ENCODE measurements at places on chromosomes 2 and 18.

- no peak for DNase-seq
Measured at GRCh38 chr2:143383016-143383415, 253.8 kb downstream of the ARHGAP15 start.

DNA sequence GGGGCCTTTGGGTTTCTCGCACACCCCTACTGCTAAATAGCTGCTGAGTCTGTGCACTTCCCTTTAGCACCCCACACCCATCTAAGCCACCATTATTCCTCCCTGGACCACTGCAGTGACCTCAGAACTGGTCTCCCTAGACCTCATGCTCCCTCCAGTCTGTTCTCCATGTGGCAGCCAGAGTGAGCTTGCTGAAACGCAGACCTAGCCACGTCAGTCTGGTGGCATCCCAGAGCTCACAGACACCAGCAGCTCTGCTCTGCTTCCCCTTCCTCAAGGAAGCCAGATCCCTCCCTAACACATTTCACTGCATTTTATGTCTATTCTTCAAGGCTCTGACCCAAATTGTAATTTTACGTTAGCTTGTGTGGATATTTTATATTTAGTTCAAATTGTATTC, 144.4 kb downstream of the DYSF start:
- DNase-seq, result no peak

DNA sequence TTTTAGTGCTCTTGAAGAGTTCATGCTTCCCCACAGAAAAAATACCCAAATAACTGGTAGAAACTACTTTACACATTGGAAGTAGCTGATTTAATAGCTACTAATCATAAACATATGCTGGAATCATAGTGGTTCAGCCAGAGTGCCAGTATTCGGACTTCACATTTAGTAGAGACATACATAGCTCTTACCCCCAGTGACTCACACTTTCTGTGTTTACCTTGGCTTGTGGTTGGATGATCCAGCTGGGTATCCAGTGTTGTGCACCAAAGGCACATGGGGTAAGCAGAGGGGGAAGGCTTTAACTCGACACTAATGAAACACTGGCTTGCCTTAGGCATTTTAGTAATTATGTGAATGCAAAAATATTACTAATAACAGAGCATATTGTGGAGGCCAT, 18.1 kb downstream of the ARHGAP28 start:
- DNase-seq, result no peak

GRCh38 chr2:216687646-216688045, 7.7 kb downstream of the IGFBP5 start:
- DNase-seq, result no peak

DNA sequence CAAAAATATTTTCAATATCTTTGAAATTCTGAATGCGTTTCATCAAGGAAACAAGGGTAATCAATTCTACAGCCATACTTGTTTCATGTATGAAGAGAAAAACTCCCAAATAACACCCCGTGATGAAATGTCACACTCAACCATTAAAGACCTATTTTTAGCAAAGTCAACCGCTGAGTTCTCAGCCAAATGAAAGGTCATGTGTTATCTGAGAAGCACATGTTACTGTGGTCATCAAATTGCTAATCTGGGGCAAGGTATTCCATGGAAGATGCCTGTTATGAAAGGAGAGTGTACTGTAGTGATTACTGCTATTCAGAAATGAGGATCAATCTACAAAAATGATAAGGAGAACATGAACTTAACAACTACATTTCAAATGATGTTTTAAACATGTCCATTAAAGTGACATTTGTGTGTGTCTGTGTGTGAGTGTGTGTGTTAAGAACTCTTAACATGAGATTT, 126.7 kb downstream of the BCL2 start:
- DNase-seq, result no peak

DNA sequence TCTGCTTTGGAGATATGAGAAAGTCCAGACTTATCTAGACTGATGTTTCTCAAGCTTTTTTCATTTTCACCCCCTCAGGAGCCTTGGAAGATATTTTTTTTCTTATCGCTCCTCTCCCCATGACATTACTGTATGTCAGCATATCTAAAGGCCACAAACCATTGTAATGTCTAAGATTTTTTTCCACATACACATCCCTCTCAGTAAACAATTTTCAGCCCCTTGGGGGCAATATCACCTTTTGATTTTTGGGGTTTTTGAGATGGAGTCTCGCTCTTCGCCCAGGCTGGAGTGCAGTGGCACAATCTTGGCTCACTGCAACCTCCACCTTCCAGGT, 60.3 kb upstream of the REL start:
- no peak for DNase-seq

DNA sequence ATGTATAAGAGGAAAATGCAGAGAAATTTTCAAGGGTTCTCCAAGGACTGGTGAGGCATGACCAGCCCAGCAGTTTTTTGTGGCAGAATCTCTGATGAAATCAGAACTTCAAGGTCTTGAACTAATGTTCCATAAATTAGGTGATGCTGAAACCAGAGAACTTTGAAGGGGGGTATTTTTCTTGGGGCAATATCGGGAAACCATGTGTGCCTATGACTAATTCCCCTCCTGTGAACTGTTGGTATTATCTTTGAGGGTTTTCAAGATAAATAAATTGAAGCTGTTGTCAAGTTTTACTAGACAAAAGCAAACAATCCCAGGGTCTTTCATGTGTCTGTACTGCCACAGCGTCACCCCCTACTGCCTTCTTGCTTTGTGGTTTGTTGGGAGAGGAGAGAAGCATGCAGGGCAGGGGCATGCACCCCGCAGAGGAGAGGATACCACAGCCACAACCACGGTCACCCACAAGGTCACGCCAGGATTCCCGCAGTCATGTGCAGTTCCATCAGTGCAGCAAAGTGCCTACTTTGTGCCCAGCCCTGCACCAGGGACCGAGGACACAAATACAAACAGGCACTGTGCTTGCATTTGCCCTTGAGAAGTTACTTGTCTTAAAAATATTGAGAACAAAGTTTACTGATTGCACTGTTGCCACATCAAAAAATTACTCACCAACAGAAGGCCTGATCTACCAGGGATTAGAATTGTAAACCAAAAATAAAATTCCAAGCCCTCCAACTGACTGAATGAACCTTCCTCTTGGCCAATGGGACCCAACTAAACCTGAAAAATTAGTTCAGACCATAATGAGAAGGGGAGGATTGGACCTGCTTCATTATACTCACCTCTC, 413.3 kb upstream of the TRIB2 start:
- DNase-seq, result no peak

DNA sequence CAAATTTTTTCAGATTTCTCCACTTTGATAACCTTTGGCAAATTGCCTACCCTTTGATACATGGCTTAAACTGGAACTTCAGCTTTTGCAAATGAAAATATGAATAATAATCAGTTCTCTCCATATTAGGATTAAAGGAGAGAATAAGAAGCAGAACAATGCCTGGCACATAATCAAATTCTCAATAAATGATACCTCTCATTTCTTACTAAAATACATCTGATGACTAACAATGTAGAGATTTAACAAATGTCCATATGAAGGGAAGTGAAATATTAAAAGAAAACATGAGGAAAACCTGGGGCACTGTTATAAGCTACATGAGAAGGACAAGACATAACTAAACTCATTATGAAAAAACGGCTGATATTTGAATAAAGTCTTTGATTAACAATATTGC, 1103.6 kb downstream of the LRP1B start:
- DNase-seq, result no peak

- DNase-seq, result no peak
Measured at GRCh38 chr18:55083461-55083860, 124.2 kb upstream of the CCDC68 start.

DNA sequence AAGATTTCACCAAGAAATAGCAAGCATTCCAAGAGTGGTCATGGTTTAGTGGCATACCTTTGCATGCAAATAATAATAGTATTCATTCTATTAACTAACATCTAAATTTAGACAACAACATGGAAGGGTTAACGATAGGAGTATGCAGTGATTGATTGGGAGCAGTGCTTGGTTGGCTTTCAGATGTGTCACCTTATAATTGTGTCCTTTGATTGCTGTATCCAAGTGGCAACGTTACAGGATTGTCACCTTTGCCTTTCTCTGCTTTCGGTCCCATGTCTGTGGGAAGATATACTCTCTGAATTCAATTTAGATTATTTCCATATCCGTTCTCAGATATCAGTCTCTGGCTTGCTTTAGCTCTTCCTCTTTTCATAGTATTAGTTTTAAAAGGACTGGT, 152.8 kb upstream of the MAP3K20 start:
- DNase-seq, result no peak

DNA sequence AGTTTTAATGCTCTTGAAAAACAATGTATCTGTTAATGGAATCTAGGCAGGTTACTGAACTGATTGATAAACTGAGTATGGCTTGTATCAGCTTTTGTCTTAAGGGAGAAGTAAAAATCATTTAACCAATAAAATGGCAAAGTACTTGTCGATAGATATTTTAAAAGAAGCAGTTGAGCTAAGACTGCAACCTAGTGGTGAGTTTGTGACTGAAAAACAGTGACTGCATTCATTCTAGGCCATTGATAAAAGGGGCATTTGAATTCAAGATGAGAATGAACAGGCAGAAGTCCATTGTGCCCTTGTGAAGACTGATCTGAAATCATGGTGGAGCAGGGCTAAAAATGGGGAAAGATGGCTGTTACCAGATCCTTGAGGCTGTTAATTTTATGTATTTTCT, 59.4 kb upstream of the MSTN start:
- DNase-seq, result no peak

GRCh38 chr2:106876699-106877098, 9.3 kb downstream of the ST6GAL2 start:
- DNase-seq, result no peak

DNA sequence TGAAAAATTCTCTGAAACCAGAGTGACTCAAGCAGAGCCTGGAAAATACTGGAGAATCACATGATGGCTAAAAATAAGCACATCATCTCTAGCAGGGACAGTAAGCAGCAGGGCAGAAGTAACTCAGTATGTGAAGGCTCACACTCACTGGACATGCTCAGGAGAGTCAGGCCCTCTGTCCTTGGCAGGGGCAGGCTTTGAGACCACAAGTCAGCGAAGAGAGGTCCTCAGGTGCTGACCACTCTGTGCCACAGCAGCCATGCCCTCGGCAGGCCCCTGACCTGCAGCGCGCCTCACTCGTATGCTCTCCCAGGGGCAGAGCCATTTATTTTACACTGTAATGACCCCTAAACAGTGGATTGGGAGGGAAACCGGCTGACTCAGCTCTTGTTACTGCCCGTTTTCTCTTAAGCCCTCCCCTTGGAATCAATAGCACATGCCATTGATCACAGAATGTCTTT, 76.8 kb downstream of the MAPRE2 start:
- no peak for DNase-seq

DNA sequence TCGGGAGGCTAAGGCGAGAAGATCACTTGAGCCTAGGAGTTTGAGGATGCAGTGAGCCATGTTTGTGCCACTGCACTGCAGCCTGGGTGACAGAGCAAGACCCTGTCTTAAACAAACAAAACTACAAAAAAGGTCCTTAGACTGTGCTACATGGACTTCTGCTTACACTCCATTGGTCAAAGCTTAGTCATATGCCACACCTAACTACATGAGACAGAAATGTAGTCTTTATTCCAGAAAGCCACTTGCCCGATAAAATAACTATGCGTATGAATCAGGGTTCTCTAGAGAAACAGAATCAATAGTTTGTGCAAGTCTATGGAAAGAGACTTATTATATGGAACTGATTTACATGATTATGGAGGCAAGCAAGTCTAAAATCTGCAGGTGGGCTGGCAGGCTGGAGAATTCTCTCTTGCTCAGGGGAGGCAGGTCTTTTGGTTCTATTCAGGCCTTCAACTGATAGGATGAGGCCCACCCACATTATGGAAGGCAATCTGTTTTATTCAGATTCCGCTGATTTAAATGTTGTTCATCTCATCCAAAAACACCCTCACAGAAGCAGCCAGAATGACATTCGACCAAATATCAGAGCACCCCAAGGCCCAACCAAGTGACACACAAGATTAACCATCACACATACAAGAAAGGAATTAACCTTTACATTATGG, 114.4 kb upstream of the SIX2 start:
- no peak for DNase-seq

All from activated naive CD4-positive, alpha-beta T cell (primary cell).